Hypothalamus (tissue), 51 donors: ENCODE measurements at places on chromosomes 3 and 15.

GRCh38 chr3:13462822-13463221 lies 17.3 kb upstream of the HDAC11 start:
- DNase-seq: no peak

GRCh38 chr15:62931650-62932049 lies 110.9 kb upstream of the TPM1 start:
- no peak for DNase-seq

GRCh38 chr15:52695154-52695553 lies 16.0 kb upstream of the ATOSA start:
- DNase-seq: no peak

DNA sequence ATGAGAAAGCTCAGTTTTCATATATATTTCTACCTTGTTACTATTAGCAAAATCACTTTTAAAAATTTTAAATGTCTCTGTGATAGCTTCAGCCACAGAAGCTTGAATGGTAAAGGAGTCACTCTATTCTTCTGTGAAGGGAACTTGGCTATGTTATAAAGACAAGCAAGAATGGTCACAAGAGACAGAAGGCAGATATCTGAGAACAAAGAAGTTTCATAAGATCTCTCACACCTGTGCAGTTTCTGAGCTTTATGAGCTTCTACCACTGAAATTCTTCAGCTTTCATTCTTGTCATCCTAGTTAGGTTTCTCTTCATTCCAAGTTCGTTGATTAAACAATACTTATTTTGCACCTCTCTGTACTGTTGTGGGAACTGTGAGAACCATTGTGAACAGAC lies 853.4 kb downstream of the IGSF11 start:
- no peak for DNase-seq

- DNase-seq: peak; percentile 81
Observed at GRCh38 chr3:120908030-120908794, at the start of gene STXBP5L. Gene STXBP5L, plus strand, starts transcription at chr3:120908205. Its CDS starts 1,374 bp downstream, at chr3:120909579.

DNA sequence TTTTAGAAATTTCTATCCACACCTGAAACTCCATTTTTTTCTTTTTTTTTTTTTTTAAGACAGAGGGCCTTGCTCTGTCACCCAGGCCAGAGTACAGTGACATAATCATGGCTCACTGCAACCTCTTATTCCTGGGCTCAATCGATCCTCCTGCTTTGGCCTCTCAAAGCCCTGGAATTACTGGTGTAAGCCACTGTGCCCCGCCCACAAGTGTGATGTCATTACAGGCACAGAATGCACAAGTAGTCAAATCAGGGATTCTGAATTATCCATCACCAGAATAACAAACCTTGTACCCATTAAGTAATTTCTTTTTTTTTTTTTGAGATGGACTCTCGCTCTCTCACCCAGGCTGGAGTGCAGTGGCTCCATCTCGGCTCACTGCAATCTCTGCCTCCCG lies 1.9 kb downstream of the UQCRC1 start:
- DNase-seq: no peak

DNA sequence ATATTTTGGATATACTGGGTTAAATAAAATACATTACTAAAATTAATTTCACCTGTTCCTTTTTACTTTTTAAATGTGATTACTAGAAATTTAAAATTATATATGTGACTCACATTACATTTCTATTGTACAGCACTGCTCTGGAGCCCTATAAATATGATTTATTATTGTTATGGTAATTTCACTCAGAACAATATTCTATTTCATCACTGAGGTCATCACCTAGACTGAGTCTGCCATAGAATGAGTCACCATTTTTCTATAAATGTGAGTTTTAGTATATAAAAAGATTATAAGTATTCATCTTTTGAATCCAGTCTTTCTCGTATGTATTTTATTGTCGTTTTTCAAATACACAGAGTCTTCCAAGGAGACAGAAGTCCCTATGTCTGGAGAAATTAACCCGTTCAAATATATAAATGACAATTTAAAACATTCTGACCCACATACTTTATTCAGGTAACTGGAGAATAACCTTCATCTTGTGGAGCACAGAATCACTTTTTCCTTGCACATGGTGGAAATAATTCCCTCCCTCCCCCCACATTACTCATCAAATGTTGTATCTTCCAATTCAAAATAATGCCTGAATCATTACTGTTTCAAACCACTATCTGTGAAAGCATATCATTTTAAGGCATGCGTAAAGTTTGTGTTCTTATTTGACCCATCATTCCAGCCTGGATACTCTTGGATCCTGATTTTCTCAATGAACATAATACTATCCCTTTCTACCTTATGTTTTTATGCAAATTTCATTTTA lies 30.0 kb downstream of the CHST14 start:
- no peak for DNase-seq

- no peak for DNase-seq
Observed at GRCh38 chr3:59430341-59430740, 380.5 kb upstream of the CFAP20DC start.

- DNase-seq: no peak
Observed at GRCh38 chr3:111751961-111752360, 107.1 kb upstream of the PHLDB2 start.

GRCh38 chr3:62312201-62312600 lies 61.1 kb downstream of the FEZF2 start:
- no peak for DNase-seq

DNA sequence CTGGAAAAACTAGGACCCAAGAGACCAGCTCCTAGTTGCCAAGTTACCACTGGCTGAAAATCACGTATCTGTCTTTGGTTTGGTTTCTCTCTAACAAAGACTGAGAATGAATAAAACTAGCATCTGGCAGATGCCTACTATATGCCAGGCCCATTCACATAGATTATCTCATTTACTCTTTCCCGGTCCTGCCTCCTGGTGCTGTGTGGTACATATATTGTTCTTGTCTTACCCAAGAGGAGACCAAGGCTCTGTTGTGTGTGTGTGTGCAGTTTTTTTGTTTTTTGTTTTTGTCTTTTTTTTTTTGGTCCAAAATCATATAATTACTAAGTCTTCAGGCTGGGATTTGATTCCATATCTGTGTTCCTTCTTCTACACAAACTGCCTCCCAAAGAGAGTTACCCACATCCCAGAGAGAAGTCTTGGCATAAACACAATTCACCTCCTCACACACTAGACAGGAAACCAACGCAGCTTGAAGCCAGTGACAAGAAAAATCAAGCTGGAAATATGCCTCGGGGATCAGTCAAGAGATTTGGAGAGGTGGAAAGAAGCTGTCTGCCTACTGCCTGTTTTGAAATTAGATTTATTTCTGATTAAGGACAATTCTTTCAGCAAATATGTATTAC lies 891 bp downstream of the AHSG start:
- DNase-seq: no peak

GRCh38 chr15:66184936-66185790 lies 68.4 kb downstream of the MEGF11 start:
- no peak for DNase-seq

- no peak for DNase-seq
Observed at GRCh38 chr3:47384425-47384824, 3.6 kb downstream of the PTPN23 start.

DNA sequence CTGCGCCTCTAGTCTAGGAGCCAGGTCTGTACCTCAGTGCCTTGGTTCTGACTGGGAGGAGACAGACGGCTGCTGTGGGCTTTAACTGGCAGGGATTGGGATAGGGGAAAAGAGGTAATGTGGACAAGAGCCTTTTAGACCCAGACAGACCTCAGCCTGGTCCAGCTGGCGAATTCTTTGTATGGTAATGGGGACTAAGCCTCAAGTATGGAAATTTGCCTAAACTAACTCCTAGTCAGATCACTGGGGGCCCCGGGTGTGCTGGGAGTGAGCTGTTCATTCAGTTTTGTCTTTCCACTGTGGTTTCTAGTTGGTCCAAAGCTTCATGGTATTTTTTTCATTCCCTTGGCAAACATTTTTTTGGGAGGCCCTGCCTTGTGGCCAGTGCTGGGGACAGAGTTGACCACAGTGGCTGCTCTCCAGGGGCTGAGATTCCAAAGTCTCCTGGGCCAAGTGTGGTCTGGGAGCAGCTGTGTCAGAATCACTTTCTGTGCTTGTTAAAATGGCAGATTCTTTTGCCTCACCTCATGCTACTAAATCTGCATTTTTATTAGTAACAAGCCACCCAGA lies 261.4 kb upstream of the C2CD4B start:
- DNase-seq: no peak

DNA sequence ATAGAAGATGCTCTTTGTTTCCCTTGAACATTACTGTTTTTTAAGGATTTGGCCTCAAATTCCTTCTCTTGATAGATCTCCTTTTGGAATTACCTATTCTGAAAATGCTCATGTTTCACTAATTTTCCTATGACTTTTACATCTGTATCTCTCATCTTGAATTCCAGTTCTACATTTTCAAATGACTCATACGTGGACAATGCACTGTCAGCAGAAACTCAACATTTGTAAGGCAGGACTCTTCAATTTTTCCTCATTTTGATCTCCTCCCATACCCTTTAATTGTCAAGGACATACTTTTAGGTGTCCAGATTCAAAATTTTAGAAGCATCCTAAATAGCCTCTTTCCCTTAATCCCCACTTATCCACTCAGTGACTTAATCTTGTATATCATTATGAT lies 341.0 kb upstream of the RASGRP1 start:
- no peak for DNase-seq
